Stimulated activated CD8-positive, alpha-beta memory T cell treated with anti-CD3 and anti-CD28 coated beads, Interleukin-2, amount 100 ng/mL, for 1 hour (primary cell): ENCODE measurements at places on chromosomes 3 and 15.

DNA sequence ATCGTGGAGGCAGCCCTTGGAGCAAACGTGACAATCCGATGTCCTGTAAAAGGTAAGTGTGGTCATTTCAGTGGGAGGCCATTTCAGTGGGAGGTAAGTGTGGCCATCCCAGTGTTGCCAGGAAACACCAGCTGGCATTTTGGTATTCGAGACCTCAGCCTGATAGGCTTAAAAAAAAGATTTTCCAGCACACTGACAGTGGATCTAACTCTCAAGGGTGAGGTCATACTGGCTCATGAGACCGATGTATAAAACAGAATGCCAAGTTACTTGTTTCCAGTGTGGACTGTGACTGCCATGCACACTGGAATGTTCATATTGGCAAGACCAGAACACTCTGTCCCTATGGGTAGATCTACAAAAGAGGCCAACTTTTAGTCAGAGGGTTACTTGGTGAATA, 244.4 kb upstream of the GOLGA6L4 start:
- DNase-seq = no peak

GRCh38 chr15:66931768-66932633, 133.4 kb upstream of the SMAD3 start:
- no peak for DNase-seq

GRCh38 chr15:36363335-36363734, 216.1 kb upstream of the CDIN1 start:
- no peak for DNase-seq

- DNase-seq = no peak
These were observed 16.2 kb downstream of the ANKUB1 start for GRCh38 chr3:149776170-149776569.

DNA sequence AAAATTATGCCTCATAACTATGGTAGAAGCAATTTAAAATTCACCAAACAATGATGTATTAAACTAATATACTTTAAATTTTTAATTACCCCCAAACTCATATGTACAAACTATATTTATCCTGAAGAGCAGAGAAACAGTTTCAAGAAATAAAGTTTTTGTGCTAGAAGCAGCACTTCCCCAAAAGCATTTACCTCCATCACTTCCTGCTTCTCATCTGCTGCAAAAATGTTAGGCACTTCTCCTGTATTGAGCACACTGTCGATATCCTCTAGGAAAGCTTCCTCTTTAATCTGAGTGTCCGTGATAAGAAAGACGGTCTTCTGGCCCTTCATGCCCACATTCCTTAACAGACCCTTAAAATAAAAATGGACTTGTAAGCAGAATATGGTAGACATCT, 101.5 kb upstream of the ASB14 start:
- no peak for DNase-seq

- no peak for DNase-seq
These were observed 31.6 kb upstream of the FAM174B start for GRCh38 chr15:92687195-92687602.

GRCh38 chr15:50123861-50124557, 5.0 kb upstream of the ATP8B4 start:
- DNase-seq = no peak

- no peak for DNase-seq
These were observed 80.5 kb downstream of the UBE2E2 start for GRCh38 chr3:23283625-23284024.

DNA sequence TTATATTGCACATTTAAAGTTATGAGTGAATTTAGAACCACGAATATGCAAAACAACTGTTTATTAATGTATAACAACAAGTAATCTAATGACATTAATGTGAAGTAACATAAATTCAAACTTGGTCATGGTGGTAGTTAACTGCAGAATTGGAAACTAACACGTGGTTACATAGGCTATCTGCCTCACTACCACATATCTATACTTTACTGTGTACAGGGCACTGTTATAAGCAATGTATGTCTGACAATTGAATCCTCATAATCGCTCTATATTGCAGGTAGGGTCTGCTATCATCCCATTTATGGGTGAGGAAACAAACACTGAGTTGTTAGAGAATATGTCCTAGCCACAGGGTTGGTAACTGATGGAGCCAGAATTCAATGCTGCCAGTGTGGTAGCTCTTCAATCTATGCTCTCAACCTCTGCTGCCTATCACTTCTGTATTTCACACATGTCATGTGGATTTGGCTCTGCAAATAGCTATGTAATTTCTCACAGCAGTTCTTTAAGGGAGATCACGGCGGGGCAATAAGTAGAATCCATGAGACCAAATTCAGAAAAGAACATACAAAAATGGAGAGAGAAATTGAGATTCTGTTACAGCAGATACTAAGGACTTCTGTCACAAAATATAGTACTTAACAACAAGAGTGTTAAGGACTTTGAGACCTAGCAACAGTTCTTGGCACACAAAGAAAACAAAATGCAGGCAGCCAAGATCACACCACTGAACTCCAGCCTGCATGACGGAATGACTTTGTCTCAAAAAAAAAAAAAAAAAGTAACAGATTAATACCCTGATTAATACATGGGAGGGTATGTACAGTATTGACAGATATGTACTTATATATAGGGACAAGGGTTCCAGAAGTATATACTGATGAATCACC, 100.0 kb upstream of the CSPG5 start:
- no peak for DNase-seq

- no peak for DNase-seq
These were observed 23.2 kb downstream of the CYFIP1 start for GRCh38 chr15:22956978-22957260.
